ENCODE measurements at places on chromosomes 12 and 14.

GRCh38 chr12:22408610-22409376 is 74.3 kb upstream of the ST8SIA1 start:
- no peak for DNase-seq

DNA sequence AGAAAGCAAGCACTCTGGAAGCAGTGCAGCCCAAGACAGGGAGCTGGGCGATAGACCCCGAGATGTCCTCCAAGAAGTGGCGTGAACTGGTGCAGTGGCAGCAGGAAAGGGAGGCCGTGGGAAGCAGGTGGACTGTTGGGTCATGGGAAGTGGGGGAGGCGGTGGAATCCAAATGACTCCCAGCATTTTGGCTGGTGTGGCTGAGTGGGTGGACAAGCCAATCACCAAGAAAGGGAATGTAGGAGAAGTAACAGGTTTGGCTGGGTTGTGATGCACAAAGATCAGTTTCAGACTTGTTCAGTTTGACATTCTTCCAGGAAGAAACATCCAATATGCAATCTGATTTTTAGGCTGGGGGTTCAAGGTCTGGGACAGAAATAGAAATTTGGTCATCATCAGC is 46.0 kb upstream of the KTN1 start:
- DNase-seq, result no peak

- no peak for DNase-seq
Observed at GRCh38 chr14:32087173-32087861, 10.2 kb downstream of the ARHGAP5 start.

GRCh38 chr12:125069616-125070015 is 4.4 kb downstream of the AACS start:
- peak; percentile 44 for DNase-seq

GRCh38 chr12:127268213-127268612 is 998.8 kb upstream of the TMEM132C start:
- DNase-seq, result no peak

- DNase-seq, result no peak
Observed at GRCh38 chr14:35088514-35088913, 33.3 kb downstream of the PPP2R3C start.

- no peak for DNase-seq
Observed at GRCh38 chr14:104810316-104810715, 9.4 kb downstream of the ZBTB42 start.

- no peak for DNase-seq
Observed at GRCh38 chr12:131407221-131408035, 303.5 kb upstream of the SFSWAP start.

DNA sequence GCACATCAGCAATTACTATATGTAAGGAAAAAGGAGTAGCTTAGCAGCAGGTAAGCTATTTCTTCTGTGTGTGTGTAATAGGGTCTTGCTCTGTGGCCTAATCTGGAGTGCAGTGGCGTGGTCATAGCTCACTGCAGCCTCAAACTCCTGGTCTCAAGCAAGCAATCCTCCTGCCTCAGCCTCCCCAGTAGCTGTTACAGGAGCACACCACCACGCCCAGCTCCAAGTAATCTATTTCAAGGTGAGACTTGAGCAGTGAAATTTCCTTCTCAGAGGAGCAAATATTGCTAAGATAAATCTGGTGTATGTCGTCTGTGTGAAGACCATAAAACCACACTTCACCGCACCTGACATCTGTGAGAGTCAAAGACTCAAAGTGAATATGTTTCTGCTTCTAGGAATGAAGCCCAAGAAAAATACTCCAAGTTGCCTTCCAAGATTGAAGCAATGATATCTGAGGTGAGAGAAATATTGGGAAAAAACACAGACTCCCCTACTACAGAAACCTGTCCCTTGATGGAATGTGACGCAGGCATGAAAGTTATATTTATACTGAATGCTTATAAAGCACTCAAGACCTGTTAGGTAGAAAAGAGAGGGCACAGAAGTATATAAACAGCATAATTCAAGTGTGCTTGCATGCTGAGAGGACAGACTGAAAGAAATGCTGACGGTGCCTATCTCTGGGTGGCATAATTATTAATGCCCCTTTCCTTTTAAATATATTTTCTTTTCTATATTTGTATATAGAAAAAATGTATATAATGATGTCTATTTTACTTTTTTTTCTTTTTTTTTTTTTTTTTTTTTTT is 2.5 kb upstream of the SELPLG start:
- DNase-seq, result no peak

DNA sequence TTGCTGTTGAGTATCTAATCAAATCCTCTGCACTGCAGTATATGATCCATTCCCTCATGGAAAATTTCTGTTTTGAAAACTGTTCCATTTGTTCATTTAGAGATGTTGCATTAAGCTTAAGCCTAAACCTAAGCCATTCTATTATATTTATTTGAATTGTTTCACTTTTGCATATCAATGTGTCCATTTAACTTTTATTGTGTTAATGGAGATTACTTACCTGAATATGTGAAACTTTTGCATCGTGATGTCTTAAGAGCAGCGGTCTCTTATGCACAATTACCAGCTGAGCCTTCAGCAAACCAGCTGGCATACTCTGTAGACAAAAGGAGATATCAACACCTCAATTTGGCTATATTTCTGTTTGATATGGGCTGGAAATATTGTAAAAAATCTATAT is 922.5 kb upstream of the FBXO33 start:
- DNase-seq, result no peak

GRCh38 chr12:106672314-106673025 is 89.7 kb downstream of the RFX4 start:
- no peak for DNase-seq

DNA sequence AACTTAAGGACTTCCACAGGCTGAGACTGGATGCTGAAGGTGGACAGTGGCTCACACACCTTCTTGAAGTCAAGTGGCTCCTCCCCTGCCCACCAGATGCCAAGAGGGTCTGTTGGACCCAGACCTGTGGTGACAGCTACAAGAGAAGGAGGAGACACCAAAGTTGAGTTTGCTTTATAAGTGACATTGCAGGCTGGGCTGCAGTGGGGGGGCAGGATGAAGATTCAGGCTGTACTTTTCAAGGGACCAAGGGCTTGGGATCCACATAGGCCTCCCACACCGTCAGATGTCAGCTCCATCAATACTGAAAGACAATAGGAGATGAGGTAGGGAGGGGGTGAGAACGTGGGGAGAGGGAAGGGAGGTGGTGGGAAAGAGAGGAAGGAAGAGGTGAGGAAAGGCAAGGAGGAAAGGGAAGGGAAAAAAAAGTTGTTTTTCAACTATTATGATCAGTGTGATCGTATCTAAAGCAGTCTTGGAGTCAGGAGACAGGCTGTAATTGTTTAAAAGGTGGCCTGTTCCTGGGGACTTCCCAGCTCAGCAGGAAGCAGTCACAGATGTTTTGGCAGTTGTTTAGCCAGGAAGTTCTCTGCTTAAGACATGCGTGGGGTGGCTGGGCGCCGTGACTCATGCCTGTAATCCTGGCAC is 84.1 kb upstream of the RESF1 start:
- no peak for DNase-seq

GRCh38 chr12:29726321-29726692 is 57.4 kb downstream of the TMTC1 start:
- no peak for DNase-seq

GRCh38 chr14:70804556-70805162 is 4.7 kb downstream of the MAP3K9 start:
- DNase-seq, result no peak

GRCh38 chr12:2813214-2814185 is 1.0 kb downstream of the ITFG2 start:
- no peak for DNase-seq

- no peak for DNase-seq
Observed at GRCh38 chr12:50400104-50400637, 514 bp upstream of the LARP4 start.

GRCh38 chr14:77260631-77261030 is 10.4 kb downstream of the NGB start:
- no peak for DNase-seq

DNA sequence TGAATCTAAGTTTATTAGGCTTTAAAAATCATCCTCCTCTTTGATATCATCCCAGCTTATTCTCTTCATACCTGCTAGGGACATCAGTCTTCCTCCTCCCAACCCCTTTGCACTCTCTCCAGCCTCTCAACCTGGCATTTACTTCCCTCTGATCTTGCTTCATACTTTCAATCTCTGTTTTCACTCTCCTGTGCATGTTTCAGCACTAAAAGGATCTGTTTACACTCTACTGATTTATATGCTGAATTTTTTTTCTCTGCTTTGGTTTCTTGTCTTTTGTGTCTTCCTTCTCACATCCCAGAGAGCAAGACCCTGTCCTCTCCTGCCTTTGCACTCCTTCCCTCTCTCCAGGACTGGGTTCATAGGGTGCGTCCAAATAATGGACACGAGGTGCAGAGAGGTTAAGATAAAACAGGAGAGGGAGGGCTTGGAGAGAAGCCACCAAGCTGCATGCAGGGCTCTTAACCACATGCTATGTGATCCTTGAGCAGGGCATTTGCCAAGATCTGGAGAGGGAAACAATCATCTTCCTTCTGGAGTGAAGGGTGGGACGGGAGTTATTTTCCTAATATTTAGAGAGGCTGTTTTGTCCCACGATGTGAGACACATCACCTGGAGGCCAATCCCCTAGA is 3.0 kb upstream of the CISTR start:
- no peak for DNase-seq

DNA sequence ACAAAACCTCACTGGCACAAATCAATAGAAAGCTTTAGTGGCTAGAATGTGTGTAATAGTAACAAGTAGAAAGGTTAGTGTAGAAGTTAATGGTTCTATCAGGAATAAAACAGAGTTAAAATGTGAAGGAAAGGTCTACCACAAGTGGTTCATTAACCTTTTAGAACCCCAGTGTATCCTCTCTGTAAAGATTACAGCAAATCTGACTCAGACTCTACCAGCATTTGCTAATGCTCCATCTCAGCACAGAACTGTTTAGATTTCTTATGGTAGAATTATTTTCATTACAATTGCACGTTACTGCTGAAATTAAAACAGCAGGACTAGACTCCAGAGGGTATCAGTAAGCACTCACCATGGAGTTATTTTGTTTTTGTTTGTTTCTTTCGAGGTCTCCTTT is 609.0 kb upstream of the LMO3 start:
- DNase-seq, result no peak

- no peak for DNase-seq
Observed at GRCh38 chr14:35986219-35986573, 160.1 kb downstream of the BRMS1L start.

DNA sequence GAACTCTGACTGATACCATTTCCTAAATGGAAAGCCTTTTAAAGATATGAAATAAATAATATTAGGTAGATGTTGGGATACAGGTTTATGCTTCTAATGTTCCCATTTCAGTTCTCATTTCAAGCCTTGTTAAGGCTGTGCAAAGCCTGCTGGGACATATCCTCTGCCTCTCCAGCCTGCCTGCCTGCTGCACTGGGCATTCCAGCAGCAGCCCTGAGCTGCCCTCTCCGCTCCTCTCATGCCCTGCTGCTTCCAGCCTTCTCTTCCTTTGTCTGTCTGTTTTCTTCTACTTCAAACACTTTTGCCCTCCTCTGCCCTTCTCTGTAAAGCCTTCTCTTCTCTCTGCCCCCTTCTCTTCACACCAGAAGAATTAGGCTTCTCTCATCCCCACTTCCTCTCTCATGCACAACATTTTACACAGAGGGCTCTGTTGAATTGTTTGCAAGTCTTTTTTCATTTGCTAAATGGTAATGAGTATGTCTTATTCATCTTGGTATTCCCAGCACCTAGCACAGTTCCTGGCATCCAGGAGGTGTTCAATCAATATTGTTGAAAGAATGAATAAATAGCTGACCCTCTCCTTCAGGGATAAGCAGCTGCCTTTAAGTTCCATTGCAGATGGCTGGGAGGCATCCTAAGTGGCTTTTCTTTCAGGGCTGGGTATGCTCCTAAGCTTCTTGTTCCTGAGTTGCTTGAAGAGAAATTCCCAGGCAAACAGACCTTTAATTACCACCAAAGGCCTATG is 292.3 kb downstream of the TMEM117 start:
- no peak for DNase-seq

DNA sequence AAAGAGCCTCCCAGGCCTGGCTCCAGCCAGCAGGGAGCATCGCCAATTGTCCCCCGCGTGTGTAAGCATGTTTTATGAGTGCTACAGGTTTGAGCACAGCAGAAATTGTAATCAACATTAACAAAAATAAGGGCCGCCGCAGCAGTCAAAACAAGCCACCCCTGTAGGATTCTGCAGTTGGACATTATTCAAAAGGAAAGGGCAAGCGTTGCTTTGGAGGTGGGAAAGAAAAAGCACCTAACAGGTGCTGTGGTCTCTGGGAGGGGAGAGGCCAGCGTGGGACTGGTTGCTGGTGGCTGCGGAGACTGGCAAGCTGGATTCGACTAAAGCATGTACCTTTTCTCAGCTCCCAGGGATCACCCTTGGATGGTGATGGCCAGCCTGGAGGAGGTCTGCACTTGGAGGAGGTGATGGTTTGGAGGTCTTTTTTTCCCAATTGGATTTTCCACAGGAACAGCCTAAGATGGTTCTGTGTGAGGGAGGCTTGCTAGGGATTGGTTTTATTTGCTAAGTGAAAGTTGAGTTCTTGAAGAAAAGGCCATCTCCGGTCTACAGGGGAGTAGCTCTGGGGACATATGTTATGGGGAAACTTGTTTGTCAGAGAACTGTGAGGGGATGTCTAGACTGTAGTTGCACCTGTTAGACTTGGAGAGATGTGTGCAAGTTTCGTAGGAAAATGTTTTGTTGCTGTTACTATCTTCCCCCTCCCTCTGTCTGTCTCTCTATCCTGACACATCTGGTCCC is 2.0 kb downstream of the DYRK2 start:
- DNase-seq, result no peak

GRCh38 chr14:24238123-24238522 is 4.3 kb downstream of the TINF2 start:
- DNase-seq, result no peak

GRCh38 chr12:1564067-1564466 is 30.3 kb downstream of the FBXL14 start:
- no peak for DNase-seq

DNA sequence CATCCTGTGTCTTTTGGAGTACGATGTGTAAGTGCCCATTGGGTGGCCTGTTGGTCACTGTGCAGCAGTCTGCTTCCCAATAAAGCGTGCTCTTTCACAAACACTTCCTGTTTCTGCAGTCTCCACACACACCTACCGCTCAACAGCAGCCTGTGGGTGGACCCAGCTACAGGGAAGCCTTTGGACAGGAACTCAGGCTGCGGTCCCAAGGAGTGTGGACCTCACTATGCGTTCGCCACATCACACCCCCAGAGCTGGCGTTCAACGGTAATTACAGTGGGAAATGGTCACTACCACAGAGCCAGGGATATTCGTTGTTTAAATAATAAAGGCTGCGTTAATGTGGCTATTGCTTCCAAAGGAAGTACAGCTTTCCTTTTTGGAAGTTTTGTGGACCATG is 16.2 kb downstream of the PSMC1 start:
- no peak for DNase-seq

- DNase-seq, result no peak
Observed at GRCh38 chr12:121806546-121807423, 3.0 kb downstream of the SETD1B start.

- no peak for DNase-seq
Observed at GRCh38 chr14:65686761-65687160, 274.2 kb downstream of the FUT8 start.

GRCh38 chr12:66573605-66574004 is 105.3 kb downstream of the GRIP1 start:
- no peak for DNase-seq

- no peak for DNase-seq
Observed at GRCh38 chr14:102696332-102696731, 80.9 kb upstream of the TRAF3 start.

Measured in anterior cingulate cortex (tissue), 58 donors.